Psoas muscle (tissue), 8 donors: ENCODE measurements at places on chromosomes 1 and 21. TPM values are rescaled to one million over a fixed set of nuclear protein-coding genes. Genes with fewer than 3 reads are reported as not detected.

DNA sequence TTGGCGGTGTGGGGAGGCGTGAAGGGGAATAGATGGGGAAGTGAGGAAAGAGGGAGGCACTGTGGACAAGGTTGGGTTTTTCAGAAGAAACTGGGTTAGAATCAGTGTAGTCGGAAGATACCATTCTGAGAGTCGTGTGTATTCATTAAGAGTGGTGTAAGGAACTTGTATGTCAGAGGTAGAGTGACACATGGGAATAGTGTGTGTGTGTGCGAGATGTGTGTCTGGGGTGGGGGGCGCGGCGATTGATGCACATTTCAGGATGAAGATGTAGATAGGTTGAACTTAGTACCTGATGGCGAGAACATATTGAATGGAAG, 878 bp downstream of the SMG7 start:
- no peak for DNase-seq

DNA sequence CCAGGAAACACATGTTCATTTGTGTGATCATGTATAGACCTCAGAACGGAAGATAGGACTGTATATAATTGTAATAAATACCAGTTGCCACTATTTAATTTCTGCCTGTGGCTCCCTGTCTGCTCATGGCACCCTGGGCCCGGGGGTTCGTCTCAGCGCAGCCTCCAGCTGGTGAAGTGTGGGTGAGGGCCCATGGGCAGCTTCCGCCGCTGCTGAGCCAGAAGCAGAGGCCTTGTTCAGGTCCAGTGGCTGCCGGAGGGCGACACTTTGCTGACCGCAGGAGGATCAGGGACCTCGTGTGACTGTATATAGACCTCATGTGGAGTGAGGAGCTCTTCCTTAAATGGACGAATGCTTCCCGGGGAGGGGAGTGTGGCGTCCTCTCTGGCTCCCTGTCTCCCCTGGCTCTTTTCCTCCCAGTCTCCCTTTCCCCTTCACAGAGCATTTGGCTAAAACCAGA, 155.9 kb downstream of the PEX14 start:
- peak; percentile 36 for DNase-seq

DNA sequence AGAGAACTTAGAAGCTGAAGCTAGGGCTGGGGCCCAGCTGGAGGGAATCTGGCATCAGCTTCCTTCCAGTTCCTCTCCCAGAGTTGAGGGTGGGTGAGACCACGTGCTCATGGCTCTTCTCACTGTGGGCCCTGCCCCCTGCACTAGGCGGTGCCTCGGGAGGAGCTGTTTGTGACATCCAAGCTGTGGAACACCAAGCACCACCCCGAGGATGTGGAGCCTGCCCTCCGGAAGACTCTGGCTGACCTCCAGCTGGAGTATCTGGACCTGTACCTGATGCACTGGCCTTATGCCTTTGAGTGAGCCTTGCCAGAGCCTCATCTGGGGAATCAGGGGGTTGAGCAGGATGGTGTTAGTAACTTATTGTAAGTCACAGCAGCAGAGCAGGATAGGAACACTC, 16.1 kb downstream of the AKR1A1 start:
- peak; percentile 69 for DNase-seq

DNA sequence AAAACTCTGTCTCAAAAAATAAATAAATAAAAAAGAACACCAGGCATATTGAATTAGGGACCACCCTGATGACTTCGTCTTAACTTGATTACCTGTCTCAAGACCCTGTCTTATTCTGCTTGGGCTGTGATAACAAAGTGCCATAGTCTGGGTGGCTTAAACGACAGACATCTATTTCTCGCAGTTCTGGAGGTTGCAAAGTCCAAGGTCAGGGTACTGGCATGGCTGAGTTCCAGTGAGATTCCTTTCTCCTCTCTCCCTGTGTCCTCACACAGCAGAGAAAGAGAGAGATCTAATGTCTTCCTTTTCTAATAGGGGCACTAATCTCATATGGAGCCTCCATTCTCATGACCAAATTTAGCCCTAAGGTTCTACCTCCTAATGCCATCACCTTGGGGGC, 145.6 kb downstream of the HUNK start:
- no peak for DNase-seq

DNA sequence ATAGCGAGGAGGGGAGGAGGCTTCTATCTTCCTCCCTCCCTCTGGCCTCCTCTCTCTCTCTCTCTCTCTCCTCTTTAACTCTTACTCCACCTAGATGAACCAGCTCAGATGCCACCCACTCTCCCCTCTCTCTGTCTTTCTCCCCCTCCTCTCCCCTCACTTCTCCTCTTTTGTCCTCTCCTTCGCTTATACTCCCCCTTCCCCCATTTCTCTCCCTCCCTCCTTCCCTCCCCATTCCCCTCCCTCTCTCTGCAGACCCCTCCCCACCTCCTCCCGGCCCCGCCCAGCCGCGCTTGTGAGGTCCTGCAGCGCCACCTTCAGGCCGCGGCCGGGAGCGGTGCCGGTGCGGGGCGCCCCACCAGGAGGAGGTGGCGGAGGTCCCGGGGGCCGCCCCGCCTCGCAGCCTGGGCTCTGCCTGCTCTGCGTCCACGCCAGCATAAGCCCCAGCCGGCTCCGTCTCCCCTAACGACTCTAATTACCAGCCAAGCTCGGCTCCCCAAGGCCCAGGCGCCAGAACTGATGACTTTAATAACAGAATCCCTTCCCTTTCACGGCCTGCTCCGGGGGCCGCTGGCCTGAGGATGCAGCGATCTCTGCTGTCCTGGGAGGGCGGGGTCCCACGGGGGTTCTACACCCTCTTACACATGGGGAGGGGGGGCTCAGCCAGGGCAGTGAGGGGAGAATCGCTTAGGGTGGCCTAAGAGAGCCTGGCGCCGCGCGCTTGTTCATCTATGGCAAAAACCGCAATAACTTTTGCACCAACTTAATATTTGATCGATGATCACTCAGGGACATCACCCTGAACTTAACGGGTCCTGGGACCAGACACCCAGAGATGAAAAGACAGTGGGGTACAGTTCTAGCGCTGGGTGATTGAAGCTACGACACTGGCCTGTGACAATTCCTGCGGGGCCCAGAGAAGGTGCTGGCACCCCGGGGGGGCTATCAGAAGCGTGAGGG, 637.3 kb downstream of the MATN1 start:
- DNase-seq, result peak; percentile 64

GRCh38 chr1:39205781-39206464, 1.4 kb downstream of the MACF1 start:
- DNase-seq, result no peak

- DNase-seq, result no peak
Measured at GRCh38 chr21:14646893-14647292, 100.8 kb upstream of the SAMSN1 start.

GRCh38 chr1:53379662-53380002, 51.8 kb upstream of the LRP8 start:
- DNase-seq, result no peak

DNA sequence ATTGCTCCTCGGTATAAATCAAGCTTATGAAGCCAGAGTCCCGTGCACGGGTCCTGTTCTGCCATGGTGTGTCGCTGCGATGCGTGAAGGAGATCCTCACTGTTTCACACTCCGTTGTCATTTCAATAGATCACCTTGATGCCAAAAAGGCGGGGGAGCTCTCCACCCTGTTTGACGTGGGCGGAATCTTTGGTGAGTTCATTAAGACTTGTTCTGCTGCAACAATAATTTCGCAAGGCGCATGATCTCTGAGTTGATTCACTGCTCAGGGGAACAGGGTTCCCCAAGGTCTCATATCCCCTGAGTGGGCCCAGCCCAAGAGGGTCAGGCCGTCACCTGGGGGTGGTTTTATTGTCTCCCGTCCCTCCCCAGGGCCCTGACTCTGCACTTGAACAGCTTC, 50.0 kb downstream of the SLC37A1 start:
- no peak for DNase-seq

DNA sequence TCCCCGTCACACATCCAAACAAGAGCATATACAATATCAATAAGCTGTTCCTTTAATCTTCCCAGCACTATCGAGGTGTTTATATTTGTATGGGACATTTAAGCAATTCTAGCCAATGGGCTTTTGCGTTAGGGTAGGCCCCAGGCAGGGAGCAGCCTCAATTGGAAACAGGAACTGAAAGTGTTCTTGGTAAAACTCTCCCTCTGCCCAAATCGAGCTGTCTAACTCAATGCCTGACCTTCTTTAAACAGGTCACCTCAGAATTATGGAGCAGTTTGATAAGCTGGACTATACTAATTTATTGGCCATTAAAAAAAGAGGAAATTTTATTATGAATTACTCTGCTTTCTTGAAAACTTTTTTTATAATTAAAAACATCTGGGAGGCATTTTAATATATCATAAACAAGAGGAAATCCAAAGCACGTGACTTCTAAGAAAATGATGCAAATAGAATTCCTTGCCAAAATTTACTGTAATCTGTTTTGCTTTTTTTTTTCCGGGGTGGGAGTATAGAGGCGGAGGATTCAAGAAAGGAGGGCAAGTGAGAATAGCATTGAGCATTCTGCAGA, 498.1 kb downstream of the LMO4 start:
- peak; percentile 31 for DNase-seq

DNA sequence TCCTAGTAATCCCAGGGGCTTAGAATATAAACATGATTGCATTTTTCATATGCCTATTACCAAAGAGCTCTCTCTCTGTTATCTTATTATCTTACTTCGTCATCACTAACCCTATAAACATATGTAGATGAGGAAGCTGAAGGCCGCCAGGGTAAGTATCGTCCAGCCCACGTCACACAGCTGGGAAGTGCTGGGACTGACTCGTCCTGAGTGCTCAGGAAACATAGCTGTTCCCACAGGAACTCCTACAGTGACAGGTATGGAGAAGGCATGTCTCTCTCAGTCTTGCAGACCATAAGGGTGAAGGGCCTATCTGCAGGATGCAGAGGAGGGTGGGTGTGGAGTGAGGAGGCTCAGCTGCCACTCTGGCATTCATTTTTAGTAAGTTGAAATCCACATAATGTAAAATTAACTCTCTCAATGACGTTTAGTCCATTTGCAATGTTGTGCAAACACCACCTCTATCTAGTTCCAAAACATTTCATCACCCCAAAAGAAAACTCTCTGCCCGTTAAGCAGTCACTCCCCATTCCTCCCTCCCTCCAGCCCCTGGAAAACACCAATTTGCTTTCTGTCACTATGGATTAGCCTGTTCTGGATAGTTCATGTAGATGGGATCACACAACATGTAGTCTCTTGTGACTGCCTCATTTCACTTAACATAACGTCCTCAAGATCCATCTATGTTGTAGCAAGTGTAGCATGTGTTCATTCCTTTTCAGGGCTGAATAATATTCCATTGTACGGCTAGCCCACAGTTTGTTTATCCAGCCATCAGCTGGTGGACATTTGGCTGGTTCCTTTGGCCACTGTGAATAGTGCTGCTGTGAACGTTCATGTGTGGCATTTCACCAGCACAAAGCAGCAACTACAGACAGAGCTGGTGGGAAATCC, 68.3 kb downstream of the TCP10L start:
- DNase-seq, result no peak

GRCh38 chr21:34819357-34819999, 150.7 kb downstream of the CLIC6 start:
- DNase-seq, result peak; percentile 75

DNA sequence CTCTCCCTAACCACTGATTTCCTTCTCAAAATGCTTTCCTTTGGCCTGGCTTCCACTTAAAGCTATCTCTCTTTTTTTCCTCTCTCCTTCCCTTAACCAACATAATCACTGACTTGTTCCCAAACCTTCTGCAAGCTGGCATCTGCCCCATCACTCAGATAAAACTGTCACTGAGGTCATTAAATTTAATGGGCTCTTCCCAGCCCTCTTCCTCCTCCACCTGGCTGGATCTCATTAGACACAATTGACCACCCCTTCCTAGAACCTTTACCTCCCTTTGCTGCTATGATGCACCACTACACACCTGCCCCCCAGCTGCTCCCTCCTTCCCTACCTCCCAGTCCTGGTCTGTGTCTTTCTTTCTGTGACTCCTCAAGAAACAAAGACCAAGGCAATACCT, 44.0 kb upstream of the GJB5 start:
- no peak for DNase-seq

DNA sequence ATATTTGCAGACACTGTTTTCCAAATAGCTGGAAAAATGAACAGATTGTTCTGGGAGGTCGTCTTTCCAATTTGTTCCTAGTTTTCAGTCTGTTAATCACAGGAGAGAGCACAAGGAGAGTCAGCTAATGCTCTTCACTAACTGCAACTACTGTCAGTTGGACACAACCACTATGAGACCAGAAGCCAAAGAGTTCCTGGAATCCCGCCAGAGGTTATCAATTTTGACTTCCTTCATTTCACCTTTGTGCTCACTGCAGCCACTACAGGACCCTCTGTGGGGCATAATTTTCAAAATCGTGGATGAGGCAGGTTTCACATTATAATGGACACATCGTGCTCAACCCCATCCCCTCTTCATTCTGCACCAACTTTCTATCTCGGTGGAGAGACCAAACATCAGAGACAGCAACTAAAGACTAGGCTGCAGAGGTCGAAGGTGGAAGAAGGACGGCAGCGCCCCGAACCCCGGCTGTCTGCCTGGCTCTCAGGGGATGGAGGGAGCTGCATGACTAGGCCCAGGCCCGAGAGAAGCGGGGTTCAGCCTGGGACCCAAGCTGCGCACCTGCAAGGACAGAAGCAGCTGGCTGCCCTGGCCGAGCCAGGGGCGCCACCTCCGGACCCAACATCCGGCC, 602 bp downstream of the KIAA0319L start:
- DNase-seq, result no peak

DNA sequence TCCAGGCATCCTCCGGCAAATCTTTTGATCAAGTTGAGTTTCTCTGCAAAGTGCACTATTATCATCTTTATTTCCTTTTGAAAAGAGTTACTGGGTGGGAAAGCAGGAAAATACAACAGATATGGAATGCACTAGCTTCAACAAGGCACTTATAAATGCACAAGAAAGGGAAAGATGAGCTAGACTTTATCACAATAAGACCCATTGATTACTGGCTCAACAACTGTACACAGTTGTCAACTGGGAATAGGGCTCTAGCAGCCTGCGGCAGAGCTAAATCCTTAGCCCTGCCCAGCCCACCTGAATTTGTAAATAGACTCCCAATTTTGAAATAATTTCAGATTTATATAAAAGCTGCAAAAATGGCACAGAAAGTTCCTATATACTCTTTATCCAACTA, 111.4 kb downstream of the CSMD2 start:
- DNase-seq, result no peak

GRCh38 chr1:30743584-30744059, 14.0 kb downstream of the LAPTM5 start:
- no peak for DNase-seq

DNA sequence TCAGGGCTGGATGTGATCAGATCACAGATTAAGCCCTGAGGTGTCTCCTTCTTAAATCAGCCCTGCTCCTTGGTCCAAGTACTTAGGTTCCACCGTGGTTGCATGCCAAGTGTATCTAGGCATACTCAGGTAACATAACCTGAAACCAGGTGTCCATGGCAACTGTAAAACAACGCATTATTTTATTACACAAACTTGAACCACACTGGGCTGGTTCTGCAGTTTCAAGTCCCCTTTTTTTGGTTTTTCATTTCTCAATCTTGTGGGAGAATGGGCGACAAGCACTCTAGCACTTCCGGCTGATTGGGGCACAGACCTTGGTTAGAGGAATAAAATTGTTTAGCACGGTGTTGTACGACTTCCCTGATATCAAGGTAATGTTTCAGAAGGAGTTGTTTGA, 65.2 kb downstream of the GBP6 start:
- no peak for DNase-seq

GRCh38 chr1:18043871-18044270, 63.7 kb upstream of the IGSF21 start:
- DNase-seq, result no peak

SPRR2D gene
- total RNA-seq, result not detected

PRDX6 gene
- total RNA-seq, result 569 TPM

UTS2 gene
- not detected for total RNA-seq

TADA1 gene
- total RNA-seq, result 8.3 TPM

IVL gene
- not detected for total RNA-seq

FCRL6 gene
- not detected for total RNA-seq

FCER1A gene
- 0.29 TPM for total RNA-seq
